Epithelial cell of umbilical artery (primary cell): ENCODE measurements at places on chromosomes 2 and 18. TPM values are rescaled to one million over a fixed set of nuclear protein-coding genes. Genes with fewer than 3 reads are reported as not detected.

Gene RAD51AP2
- total RNA-seq = not detected in 2 replicates

Gene MYL1
- not detected in 2 replicates for total RNA-seq

Gene KCNS3
- 0.97 and 1.8 TPM in 2 replicates for total RNA-seq

Gene IL18R1
- 1.3 and 3.0 TPM in 2 replicates for total RNA-seq

Gene UBXN2A
- total RNA-seq = 9.4 and 9.9 TPM in 2 replicates

Gene PFN4
- total RNA-seq = 0.30 TPM in 1 of 2 replicates, not detected in the other

Gene TCF23
- total RNA-seq = not detected in 2 replicates

Gene UGT1A8
- not detected in 2 replicates for total RNA-seq

Gene PPIL3
- total RNA-seq = 22.1 and 30.7 TPM in 2 replicates

Gene FAM161A
- total RNA-seq = 1.3 and 3.8 TPM in 2 replicates

Gene VPS54
- 15.9 and 21.3 TPM in 2 replicates for total RNA-seq
